Chondrocyte (in vitro differentiated cells): ENCODE measurements at places on chromosomes 6 and 20. TPM values are rescaled to one million over a fixed set of nuclear protein-coding genes. Genes with fewer than 3 reads are reported as not detected.

The SYNDIG1 gene
- total RNA-seq: 5.6 to 16.4 TPM (median 6.1 TPM) in 3 replicates

- no peak overlapping the region for H3K4me3 ChIP-seq
- H3K36me3 ChIP-seq: no peaks in the 10 kb centered on the region
- peak overlapping the region; percentile 10 for H3K27ac ChIP-seq
- DNase-seq: no peak
- no peaks in the 10 kb centered on the region for H3K27me3 ChIP-seq
Measured at GRCh38 chr6:132483779-132484679, 28.9 kb downstream of the STX7 start.

DNA sequence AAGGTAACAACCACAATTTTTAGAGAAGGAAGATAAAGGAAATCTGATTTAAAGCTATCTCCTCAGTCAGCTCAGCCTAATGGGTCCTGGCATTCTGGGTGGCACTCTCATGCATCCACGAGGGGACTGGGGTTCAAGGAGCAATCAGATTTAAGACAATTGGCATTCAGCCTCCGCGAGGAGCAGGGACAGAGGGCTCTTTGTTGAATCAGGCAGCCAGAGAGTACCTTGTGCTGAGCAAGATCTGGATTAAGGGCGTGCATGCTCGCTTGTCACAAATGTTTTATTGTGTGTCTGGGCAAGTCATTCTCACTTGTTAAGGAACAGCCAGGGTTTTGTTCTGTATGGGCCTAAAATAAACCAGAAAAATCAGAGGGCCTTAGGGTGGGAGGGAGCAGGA, 475.3 kb upstream of the NRSN1 start:
- no peak for DNase-seq
- H3K4me3 ChIP-seq: no peak overlapping the region

GRCh38 chr20:44209686-44210405, 725 bp downstream of the OSER1 start:
- DNase-seq: no peak
- peaks cover 58% of the 10 kb centered on the region for H3K4me1 ChIP-seq
- H3K36me3 ChIP-seq: peaks cover 6% of the 10 kb centered on the region
- no peaks in the 10 kb centered on the region for H3K27me3 ChIP-seq
- H3K4me3 ChIP-seq: peak overlapping the region; percentile 100
